AG08395 (cell line): ENCODE measurements at places on chromosomes 7 and 10.

DNA sequence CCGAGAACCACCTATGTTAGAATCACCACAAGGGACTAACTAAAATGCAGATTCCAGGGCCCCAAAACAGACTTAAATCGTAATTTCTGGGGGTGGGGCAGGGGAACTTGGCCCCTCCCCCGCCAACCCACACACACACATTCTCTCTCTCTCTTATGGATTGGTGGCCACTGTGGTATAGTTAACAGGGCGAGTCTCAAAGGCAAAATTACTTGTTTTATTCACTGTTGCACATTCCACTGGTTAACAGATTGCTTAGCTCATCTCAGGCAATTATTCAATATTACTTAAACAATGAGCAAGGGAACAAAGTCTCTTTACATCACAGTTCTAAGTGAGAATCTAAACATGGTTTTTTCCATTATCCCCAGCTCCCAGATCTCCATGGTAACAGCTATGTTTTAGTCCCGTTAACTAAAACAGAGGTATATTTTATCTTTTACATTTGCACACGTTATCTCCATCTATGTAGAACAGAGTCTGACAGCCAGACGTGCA lies 38.5 kb downstream of the IGF2BP3 start:
- no peak for DNase-seq

GRCh38 chr7:158404031-158404761 lies 183.4 kb downstream of the PTPRN2 start:
- DNase-seq = no peak

DNA sequence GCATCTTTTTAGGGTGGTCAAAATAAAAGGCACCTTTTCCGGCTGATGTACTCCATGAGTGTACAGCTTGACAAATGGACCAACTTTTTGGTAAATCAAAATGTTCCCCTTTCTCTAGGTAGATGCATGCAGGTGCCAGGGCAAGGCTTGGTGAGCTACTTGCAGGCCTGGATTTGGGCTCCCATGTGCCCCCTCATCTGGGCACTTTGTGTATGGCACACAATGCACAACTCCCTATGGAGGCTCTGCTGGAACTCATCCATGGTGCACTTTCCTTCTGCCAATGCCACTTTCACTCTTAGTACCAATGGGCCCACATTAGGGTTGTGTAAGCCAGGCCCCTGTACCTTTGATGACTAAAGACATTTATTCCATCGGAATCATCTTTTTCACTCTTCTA lies 300.8 kb downstream of the SDHAF3 start:
- no peak for DNase-seq

DNA sequence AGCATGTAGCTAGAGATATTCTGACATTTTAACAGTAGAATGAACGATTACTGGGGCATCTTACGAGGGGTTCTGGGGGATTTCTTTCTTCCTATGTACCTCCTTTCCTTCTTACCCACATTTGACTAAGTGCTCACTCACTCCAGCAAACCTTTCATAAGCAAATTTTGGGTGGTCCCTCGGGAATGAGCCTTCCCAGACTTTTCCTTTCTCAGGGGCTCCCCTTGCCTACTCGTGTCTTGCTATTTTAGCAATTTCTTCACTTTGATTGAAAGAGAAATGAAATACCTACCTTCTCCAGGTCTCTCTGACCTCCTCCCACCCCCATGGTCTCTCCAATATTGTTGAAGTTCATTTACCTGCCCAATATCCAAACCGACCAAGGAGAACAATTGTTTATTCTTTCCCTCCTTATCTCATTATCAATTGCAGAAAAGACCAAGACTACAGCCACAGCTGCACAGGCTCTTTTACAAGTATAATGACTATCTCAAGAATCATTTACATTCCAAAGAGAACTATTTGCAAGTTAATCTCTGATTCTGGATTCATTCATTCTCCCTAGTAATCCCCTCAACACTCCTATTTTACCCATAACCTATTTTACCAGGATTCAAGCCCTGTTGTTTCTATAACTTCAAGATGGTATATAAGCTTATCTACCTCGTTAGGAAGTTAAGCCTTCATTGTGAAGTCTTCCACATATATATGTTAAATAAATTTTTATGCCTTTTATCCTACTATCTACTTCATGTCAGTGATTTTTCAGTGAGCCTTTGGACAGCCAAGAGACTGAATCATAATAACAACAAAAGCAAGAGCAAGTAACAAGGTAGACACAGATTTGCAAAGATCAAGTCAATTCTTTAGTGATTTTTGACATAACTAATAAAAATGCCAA lies 480.6 kb downstream of the IPMK start:
- no peak for DNase-seq

DNA sequence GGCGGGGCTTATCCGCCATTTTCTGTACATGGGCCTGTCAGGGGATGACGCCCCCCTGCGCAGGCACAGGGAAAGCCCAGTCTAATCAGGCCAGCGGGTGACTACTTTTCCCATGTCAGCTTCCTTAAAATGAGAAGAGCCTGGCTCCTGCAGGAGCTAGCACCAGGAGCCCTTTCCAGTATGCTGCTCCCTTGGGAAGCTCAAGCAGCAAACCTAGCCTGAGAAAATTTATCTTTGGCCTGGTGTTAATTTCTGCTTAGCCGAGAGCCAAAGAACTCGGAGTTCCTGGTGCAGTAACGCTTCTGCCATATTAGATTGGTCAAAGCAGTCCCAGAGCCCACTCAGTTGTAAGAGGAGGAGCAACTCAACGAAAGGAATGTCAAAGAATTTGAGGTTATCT lies 239.0 kb upstream of the PHYHIPL start:
- no peak for DNase-seq

DNA sequence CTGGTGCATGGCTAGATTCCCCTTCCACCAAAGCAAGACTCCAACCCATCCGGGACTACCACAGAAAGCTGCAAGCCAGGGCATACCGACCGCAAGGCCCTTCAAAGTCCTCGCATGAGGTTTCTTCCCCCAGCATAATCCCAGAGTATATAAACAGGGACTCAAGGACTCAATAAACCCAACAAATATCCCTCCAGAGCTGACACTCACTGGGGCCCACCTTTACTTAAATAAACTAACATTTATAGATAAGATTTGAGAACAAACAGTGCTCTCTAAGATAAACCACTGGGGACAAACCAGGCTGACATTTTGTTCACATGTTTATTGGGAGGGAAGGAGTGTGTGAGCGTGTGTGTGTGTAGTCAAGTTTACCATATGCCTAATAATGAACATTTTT lies 138.2 kb downstream of the ADAM12 start:
- no peak for DNase-seq

DNA sequence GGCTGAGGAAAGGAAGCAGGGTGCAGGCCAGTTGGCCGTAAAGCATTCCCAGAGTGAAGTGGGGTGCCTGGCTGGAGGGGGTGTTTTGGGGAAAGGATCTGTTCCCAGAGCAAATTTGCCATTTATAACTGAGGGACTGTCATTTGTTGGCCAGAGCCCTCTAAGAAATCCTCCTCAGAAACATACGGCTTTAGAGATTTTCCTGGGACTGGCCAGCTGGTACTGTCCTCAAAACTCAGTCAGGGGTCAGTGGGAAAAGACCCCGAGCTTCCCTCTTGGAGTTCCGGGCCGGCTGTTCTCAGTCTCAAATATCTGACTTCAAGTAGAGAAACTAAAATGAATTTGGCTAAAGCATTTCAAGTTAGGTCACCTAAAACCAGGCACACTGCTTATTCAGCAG lies 55.9 kb downstream of the ETV1 start:
- DNase-seq = no peak
